ENCODE measurements at places on chromosomes 2 and 18.

DNA sequence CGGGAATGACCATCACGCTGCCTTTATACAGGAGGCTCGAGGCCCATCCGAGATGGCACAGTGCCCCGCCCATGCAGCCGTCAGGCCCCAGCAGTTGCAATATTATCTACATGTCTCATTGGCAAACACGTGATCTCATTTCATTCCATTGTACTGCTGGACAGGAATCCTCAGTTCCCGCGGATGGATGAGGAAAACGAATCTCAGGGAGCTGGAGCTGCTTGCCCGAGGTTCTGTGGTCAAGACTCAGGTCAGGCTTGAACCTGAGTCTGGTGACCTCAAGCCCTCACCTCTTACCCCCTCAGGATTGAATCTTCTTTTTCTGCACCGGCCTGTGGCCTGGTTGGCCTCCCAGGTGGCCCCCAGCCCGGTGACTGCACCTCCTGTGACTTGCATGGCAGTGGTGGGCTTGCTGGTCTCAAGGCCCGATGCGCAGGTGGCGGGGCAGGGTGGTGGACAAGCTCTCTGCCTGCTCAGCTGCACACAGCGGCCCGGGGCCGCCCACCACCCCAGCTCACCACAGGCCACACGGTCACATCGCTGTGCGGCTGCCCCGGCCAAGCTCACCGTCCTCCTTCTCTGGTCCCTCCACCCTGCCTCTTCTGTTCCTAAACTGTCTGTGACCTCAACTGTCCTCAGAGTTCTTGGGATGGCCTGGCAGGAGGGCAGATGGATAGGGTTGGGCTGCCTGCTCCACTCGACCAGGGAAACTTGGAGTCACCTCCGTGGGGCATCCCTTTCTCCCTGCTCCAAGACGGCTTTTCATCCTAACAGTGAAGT lies 52.0 kb upstream of the HS6ST1 start:
- DNase-seq, result no peak

GRCh38 chr2:215409331-215410127 lies 26.3 kb downstream of the FN1 start:
- no peak for DNase-seq

DNA sequence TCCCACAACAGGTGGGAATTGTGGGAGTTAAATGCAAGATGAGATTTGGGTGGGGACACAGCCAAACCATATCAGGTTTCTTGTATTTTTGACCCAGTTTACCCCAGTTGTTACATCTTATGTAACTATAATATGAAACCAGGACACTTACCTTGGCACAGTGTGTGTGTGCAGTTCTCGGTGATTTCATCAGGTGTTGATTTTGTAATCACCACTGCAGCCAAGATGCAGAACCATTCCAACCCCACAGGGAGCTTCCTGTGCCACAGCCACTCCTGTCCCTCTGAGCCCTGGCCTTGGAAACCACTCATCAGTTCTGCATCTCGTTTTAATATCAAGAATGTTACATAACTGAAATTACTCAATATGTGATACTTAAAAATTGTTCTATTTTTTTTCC lies 31.8 kb downstream of the ATP9B start:
- DNase-seq, result no peak

DNA sequence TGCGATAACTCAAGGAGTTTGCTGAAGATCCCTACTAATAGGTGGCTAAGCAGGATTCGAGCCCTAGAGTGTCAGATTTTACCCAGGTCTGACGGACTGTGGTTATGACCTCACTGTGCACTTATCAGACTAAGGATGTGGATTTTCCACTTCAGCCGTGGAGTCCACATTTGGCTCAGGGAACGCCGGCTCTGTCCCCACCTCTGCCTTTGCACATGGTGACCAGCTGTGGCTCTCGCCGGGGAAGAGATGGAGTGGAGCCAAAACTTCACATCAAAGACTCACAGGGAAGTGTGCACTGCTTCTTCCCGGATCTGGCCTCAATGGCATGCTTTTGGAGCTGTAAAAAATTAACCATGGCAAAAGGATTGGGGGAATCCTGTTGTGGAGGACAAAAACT lies 249.3 kb upstream of the APCDD1 start:
- no peak for DNase-seq

GRCh38 chr2:30253873-30254684 lies 22.7 kb downstream of the LBH start:
- DNase-seq, result no peak

GRCh38 chr2:54599914-54600313 lies 123.5 kb upstream of the EML6 start:
- no peak for DNase-seq

DNA sequence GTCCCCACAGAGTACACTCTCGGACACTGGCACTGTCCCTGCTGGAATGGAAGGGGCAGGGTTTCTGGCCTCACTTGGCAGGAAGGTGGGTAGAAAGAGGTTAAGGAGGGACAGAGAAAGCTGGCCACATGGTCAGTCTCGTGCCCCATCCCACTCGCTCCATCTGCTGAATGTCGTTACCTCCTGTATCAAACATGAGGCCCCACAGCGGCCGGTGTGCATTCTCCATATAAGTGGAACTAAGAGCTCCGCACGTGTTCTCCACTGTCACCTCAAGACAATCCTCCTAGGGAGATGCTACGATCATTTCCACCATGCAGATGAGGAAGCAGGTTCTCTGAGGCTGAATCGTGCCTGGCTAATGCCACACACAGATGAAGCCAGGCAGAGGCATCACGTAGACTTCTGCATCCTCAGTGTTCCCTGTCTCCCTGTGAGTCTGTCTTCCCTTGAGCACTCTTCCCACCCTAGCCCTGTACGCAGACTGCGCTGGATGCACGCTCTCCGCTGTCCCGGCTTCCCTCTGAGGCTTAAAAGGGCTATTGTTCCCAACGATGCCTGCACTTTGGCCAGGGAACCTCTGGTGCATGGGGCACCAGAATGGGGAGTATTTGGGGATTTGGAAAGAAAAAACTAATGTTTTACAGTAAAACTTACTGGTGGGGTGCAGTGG lies 35.1 kb downstream of the MAL start:
- DNase-seq, result no peak

- DNase-seq, result no peak
Measured at GRCh38 chr2:164581050-164581449, 40.2 kb downstream of the GRB14 start.

DNA sequence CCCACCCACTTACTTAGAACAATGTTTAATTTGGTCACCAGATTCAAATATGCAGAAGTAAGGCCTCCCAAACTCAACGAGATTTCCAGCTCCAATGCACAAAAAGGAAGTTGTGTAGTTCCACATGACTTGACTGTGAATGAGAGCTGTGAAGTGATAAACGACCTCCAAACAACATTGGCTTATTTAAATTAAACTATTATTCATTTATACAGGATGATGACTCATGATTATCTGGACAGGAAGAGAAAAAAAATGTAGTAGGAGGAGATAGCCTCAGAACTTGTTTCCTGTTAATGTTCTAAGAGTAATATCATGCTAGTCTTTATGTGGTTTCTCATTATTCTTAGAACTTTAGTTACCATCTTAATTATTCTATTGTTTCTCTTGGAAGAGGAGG lies 237.3 kb downstream of the C1D start:
- DNase-seq, result no peak

DNA sequence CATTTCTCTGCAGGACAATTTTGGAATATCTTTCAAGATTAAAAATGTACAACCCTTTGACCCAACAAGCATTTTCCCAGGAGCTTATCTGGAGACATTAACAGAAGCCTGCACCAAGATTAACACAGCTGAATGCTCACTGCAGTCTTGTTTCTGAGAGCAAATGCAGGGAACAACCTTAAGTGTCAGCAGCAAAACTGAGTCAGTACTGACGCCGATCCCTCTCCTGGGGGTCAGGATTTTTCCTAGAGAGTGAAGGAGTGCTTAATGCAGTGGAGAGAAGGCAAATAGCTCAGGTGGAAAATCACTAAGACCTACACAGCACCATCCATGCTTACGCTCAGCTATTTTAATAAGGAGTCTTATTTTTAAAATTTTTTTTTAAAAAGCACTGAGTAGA lies 42.8 kb upstream of the SGPP2 start:
- DNase-seq, result peak; percentile 53

DNA sequence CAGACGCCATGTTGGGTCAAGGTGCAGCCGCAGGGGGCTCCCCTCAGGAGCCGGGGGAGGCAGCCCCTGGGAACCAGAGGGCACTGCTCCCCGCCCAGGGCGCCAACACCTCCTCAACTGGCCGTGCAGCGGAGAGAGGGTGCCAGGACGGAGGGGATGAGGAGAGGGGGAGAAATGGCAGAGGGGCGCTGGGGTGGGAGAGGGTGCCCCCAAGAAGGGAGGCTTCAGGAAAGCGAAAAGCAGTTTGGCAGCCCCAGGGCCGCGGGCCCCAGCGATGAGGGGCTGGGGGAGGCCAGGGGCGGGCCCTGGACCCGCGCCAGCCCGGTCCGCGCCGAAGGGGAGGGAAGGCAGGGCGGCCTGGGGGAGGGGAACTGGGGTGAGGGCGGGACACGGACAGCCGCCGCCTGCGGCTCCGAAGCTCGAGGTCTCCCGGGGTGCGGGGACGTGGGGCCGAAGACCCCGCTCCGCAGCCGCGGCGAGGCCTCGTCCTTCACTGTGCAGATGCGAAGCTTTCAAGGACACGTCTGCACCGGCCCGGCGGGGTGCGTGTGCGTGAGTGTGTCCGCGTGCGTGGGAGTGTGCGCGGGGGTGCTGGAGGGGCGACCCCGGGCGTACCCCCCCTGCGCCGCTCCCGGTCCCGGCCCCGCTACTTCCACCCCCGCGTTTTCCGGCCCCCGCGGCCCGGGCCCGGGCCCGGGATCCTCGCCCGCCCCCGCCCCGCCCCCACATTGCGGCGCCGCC lies 1.4 kb downstream of the DNMT3A start:
- no peak for DNase-seq

GRCh38 chr2:178947006-178947405 lies 102.9 kb downstream of the CCDC141 start:
- no peak for DNase-seq

GRCh38 chr18:28718696-28719095 lies 541.8 kb upstream of the CDH2 start:
- DNase-seq, result no peak

GRCh38 chr2:236627193-236627592 lies 57.6 kb downstream of the ACKR3 start:
- DNase-seq, result no peak

DNA sequence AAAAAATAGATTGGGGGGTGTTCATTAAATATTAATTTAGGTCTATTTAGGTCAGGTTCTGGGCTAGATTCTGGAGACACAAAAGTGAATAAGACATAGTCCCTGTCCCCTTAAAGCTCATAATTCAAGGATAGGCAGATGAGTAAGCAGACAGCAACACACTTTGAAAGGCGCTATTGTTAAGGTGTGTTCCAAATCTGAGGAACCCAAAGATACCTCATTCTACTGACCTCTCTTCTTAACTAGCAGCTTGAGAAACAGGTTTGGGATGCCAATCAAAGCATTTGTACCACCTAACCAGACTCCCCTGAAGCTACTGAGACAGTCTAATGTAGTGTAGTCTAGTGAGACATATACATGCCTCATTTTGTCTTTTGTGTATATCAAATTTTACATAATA lies 34.8 kb downstream of the SEMA4F start:
- no peak for DNase-seq

GRCh38 chr18:73981796-73982195 lies 165.8 kb downstream of the FBXO15 start:
- no peak for DNase-seq

Data from mesendoderm (in vitro differentiated cells).